ENCODE measurements at places on chromosomes 4 and X.

- DNase-seq: no peak
Measured at GRCh38 chr4:74755486-74755885, 38.8 kb downstream of the BTC start.

- DNase-seq: no peak
Measured at GRCh38 chrX:130171446-130172126, at the start of gene RAB33A. Gene RAB33A (plus strand): TSS chrX:130171962. CDS start chrX:130172063, 101 bp downstream.

GRCh38 chr4:61299316-61299715 is 99.2 kb downstream of the ADGRL3 start:
- DNase-seq: no peak

DNA sequence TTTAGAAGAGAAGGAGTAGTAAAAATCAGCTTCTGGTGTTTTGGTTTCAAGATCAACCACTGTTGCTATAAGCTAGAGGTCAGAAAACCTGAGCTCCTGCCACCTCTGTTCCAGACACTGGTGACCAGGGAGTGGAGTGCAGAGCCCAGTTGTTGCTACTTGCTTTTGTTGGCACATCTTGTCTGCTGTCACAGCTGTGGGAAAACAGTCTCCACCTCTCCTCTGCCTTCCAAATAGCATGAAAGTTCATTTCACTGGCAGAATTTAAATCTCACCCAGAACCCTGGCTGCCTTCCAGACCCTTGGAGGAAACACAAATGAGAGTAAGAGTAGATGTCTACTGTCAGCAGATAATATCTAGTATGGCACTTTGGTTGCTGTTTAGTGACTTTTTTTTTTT is 297.5 kb upstream of the KLF3 start:
- DNase-seq: no peak

- no peak for DNase-seq
Measured at GRCh38 chr4:153759407-153760316, at the start of gene RNF175. Gene RNF175 (minus strand): TSS chr4:153760024. CDS start chr4:153759862, 162 bp downstream.

- DNase-seq: no peak
Measured at GRCh38 chr4:154208424-154208823, 283.2 kb downstream of the DCHS2 start.

DNA sequence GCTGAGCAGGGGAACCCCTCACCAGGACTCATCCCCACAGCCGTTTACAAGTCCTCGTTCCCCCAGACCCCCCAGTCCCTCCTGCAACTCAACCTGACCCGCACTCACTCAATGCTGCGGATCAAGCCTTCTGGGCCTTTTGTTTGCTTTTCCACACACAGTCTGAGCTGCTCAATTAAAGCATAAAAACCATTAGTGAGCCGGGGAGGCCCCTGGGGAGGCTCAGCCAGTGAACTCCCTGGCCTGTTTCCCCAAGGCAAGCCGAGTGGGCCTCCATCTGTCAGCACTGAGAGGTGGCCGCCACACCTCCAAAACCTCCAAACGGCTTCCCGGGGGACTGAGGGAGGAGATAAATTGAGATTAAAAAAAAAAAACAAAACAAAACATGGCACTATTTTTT is 158.5 kb downstream of the SHOX start:
- no peak for DNase-seq

- no peak for DNase-seq
Measured at GRCh38 chr4:147638942-147639341, 21.7 kb downstream of the TMEM184C start.

- DNase-seq: no peak
Measured at GRCh38 chr4:126591583-126591982, 1041.2 kb upstream of the INTU start.

Measured in fibroblast of skin of left quadriceps (primary cell).